Keratinocyte (primary cell): ENCODE measurements at places on chromosomes 12 and 14.

GRCh38 chr14:51180577-51180976 lies 59.5 kb upstream of the TMX1 start:
- DNase-seq: no peak

GRCh38 chr14:33085799-33086198 lies 147.1 kb downstream of the NPAS3 start:
- no peak for DNase-seq

DNA sequence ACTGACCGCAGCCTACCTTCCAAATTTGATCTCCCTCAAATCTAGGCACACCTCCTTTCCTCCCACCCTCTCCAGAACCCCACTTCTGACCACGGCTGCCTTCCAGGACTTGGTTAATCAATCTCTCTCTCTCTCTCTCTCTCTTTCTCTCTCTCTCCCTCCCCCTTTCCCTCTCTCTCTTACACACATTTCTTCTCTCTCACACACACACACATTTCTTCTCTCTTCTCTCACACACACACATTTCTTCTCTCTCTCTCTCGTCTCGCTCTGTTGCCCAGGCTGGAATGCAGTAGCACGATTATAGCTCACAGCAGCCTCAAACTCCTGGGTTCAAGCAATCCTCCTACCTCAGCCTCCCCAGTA lies 521 bp upstream of the GMFB start:
- no peak for DNase-seq

DNA sequence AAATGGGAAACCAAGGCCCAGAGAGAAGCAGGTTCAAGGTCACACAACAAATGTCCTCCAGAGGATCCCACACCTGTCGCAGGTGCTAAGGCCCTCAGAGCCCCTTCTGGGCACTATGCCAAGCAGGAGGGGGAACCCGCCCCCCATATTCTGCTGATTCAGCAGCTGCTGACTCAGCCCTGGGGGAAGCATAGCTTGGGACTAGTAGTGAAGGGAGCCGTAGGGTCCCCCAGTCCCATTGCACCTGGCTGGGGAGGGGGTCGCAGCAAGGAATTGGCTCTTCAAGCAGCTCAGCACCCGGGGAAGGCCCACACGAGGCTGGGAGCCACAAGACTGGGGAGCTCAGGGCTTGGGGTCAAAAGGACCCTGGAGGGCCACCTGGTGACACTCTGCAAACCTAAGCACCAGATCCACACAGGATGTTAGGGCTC lies 1.0 kb downstream of the RASAL1 start:
- no peak for DNase-seq

DNA sequence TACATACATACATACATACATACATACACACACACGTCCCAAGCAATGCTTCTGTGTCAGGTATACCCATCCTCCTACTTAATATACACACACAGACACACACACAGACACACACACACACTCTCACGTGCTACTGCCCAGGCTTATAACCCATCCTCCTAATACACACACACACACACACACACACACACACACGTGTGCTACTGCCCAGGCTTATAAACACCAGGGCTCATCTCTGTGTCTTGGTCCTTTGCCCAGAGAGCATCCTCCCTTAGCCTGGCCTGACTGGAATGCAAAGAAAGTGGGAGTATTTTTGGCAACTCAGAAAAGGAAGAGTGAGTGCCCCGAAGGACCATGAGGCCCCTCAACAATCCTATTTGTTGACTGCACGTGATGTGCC lies 129.0 kb downstream of the RBM19 start:
- DNase-seq: no peak
